ENCODE measurements at places on chromosomes 4 and X. TPM values are rescaled to one million over a fixed set of nuclear protein-coding genes. Genes with fewer than 3 reads are reported as not detected.

- DNase-seq, result no peak
Observed at GRCh38 chr4:81204571-81204970, 10.5 kb downstream of the PRKG2 start.

DNA sequence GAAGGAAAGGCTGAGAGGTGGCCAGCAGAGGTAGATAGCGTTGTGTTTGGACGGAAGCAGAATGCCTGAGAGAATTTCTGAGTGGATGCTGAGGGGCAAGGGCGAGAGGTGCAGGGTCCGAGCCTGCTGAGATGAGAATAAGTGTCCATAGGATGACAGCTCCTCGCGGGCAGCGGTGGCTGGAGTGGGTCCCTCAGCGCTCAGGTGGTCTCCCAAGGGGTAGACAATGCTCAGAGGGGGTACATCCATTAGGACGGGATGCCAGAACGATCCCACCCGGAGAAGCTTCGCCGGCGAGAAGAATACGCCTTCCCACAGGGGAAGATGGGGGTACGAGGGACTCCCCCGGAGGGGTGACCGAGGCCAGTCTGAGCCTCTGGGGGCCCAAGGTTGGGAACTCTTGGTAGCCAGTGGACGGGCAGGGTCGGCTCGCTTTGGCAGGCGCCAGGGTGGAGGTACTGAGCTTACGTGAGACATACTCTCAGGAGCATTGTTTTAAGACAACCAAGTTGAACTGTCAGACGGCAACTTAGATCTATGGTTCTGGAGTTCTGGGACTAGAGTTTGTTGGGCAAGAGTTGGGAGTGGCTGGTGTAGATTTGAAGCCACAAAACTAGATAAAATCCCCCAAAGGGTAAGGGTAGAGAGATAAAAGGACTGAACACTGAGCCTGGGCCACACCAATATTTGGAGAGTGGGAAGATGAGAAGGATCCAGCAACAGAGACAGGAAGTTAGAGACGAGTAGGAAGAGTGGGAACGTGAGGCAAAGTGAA, 15.8 kb downstream of the BRCC3 start:
- DNase-seq, result no peak

DNA sequence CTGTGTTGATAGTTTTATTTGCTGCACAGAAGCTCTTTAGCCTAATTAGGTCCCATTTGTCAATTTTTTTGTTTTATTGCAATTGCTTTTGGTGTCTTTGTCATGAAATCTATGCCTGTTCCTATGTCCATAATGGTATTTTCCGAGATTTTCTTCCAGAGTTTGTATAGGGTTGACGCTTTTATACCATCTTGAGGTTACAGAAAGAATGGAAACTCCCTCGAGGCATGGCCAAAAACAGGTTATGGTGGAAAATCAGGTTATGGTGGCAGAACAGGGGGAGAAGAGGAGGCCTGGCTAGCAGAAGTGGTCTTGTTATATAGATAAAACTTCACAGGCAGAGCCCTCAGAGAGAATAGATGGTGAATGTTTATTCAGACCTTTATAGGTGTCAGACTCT, 21.6 kb downstream of the OPHN1 start:
- DNase-seq, result no peak

DNA sequence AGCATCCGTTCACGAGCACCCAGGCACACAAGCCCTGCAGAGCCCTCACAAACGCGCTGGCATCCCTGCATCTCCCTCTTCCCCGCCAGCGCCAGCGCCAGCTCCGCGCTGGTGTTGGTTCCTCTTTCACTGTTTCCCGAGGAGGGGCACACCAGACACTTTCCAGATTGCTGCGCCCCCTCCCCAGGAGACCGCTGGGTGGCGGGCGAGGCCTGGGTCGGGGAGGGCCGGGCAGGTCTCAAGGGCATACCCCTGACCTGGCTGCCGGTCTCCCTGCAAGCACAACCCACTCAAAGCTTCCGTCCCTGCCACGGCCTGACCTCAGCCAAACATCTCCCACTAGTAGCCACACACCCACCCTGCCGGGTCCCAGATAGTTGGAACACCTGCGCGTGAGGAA, 2.2 kb upstream of the NKX1-1 start:
- peak; percentile 38 for DNase-seq

GRCh38 chrX:2299871-2300270, 200.9 kb downstream of the DHRSX start:
- no peak for DNase-seq

GRCh38 chr4:89506866-89507491, 199.4 kb upstream of the GPRIN3 start:
- DNase-seq, result no peak

DNA sequence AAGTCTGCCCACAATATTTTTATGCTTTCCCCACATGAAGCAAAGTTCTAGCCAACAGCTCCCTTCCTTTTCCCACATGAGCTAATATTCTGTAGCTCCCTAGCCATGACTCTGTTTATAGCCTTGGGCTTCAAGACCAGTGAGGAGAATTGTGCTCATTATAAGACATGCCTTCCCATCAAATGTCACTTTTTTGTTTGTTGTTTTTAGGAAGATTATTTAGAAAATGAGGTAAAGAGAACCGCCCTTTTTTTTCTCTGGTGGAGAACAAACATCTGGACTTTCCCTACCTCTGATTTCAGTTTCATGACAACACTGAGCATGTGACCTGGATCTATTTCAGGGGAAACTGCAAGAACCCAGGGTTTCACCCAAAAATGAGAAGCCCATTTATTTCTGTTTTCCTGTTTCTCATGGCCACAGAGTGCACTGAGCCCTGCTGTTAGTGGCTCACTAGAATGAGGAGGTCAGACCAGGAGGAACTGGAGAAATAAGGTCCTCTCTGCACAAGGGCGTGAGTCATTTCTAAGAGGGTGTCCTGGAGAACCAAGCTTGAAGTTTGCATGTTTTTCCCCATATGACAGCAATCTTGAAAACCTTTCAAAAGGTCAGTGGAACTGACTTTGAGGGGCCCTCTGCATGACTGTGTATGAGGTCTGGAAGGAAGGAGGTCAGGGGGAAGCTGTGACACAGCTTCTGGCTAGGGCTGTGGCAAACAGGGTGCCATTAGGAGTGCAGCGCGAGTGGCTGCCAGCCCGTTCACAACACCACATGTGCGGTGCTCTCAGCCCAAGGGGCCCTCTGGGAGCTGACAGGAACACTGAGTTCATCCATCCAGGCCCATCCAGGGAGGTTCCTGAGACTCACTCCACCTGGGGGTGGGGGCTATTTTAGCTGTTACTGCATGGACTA, 55.2 kb downstream of the CHST7 start:
- DNase-seq, result no peak

DNA sequence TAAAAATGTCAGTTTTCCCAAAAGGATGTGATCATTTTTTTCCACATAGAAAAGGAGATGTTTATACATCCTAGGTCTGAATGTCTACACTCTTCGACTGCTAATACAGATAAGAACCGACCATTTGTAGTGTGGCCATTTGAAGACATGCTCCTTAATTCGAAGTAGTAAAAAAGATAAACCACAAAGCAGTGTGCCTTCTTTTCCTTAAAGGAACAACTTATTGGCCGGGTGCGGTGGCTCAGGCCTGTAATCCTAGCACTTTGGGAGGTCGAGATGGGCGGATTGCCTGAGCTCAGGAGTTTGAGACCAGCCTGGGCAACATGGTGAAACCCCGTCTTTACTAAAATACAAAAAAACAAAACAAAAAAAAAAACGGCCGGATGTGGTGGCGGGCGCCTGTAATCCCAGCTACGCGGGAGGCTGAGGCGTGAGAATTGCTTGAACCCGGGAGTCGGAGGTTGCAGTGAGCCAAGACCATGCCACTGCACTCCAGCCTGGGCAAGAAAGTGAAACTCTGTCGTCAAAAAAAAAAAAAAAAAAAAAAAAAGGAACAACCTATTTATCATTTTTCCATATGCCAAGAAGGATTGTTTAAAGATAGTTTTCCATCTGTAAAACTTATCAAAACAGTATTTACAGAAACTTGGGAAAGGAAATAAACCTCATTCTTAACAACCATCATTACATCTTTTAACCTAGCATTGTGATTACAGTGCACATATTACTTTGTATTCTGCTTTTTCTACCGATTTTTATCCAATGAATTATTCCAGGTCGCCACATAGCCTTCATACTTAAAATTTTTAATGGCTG, 2.6 kb downstream of the INTS6L start:
- no peak for DNase-seq

- DNase-seq, result no peak
Observed at GRCh38 chrX:10501611-10502010, 118.8 kb downstream of the MID1 start.

GRCh38 chrX:12685541-12685940, 105.7 kb upstream of the PRPS2 start:
- no peak for DNase-seq

GRCh38 chrX:38262715-38263620, 42.3 kb upstream of the SRPX start:
- no peak for DNase-seq

DNA sequence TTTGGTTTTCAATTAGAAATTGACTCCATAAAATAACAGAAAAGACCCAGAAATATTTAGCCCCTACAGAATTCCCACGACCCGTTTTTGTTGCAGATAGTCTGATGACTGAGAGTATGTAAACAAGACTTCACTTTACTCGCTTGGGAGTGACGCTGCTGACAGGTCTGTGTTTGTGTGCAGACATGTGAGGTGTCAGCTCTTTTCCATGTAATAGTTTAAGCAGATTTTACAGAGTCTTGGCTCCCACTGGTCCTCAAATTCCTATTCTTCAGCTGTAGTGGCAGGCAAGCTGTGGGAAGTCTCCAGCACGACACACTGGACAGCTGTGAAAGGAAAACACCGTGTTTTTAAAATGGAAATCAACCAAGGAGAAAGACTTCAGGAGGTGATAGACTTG, 455.7 kb downstream of the GABRG1 start:
- no peak for DNase-seq

GRCh38 chr4:54004463-54004862, 59.9 kb downstream of the CHIC2 start:
- DNase-seq, result no peak

- no peak for DNase-seq
Observed at GRCh38 chr4:176258135-176258534, 10.9 kb downstream of the ASB5 start.

- DNase-seq, result no peak
Observed at GRCh38 chrX:38891641-38892413, 90.6 kb downstream of the MID1IP1 start.

DNA sequence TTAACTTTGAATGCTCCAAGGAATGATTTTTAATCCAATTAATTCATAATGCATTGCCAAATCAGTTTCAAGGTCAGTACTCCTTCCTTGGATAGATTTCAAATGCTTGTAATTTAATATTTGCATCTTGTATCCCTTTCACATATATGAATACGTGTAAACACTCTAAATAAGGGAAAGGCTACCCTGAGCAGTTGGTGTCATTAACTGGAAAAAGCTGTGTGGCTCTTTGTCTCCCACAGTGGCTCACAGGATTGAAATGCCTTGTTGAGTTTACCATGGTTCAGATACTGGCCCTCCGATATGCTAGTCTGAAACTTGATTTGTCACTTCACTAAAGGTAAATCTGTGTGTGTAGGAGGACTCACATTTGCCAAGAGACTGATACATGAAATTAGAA, 16.7 kb upstream of the ACOT9 start:
- DNase-seq, result no peak

DNA sequence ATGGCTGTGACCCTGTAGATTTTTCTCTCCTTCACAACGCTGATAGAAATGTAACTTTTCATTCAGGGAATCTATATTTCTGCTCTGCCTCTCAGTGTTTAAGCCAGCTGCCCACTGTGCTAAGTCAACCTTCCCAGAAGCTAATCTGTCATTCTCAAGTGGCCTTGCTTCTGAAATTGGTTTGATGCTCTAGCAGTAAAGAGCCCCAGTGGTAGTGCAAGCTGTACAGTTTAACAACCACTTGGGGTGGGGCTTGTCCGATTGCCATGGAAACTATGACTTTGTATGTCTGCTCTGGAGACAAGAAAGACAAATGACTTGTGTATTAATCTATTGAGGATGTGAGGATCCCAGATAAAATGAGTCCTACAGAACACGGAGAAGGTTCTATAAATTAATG, 620.9 kb upstream of the GALNT7 start:
- no peak for DNase-seq

DNA sequence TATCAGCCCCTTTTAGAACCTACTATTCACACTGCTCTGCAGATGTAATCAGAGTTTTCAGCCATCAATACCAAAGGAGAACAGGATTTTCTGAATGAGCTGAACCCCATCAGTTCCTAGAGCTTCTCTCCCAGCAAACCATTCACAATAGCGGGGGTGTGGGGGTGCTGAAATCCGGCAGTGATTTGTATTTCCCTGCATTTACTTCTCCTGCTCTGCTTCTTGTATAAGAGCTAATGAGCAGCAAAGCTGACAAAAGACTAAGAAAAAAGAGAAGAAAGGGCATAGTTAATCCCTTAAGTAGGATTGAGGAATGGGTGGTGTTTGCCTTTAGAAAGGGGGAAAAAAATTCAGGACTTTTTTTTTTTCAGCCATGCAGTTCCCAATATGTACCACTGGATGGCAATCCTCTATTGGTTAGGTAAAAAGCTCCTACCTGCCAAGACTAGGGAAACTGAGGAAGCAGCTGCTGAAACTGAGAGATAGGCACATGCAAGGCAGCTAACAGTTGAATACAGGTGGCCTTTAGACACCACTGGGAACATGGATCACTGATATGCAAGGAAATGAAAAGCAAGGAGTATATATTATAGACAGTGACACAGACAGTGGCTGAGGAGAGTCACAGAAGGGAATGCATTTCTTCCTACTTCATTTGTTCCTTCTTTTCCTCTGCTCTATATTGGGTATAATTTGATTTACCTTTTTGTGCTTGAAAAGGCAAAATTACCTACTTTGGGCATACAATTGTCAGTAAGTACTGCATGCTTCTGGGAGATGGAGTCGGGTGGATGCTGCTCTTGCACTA, 217.9 kb downstream of the HS6ST2 start:
- no peak for DNase-seq

DNA sequence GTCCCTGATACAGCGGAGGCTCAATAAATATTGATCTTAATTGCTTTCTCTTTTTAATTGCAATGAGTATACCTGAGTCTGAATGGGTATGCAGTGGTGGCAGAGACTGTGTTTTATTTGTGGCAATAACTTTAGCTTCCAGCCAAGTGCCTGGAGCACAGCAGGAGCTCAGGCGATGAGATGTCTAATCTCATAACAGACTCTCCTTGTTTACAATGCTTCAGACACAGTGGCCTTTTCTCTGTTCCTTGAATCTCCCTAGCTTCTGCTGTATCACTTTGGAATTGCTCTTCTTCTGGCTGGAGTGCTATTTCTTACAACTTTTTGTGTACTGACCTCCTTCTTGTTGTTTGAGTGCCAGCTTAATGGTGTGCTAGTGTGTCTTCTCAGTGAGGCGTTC, 91.5 kb upstream of the UNC5C start:
- no peak for DNase-seq

GRCh38 chrX:24371391-24371972, 11.0 kb downstream of the SUPT20HL1 start:
- DNase-seq, result peak; percentile 84

- DNase-seq, result no peak
Observed at GRCh38 chrX:47658301-47658683, 688 bp downstream of the UXT start.

The NSDHL gene
- 13.2 TPM for total RNA-seq

The HMGB3 gene
- 77.6 TPM for total RNA-seq

The CTAG1B gene
- total RNA-seq, result not detected

The RASL11B gene
- 0.54 TPM for total RNA-seq

The PLXNA3 gene
- total RNA-seq, result 54.6 TPM

The CC2D2A gene
- total RNA-seq, result 8.4 TPM

The DCLK2 gene
- total RNA-seq, result 3.9 TPM

The ASB5 gene
- total RNA-seq, result not detected

The TSC22D3 gene
- 313 TPM for total RNA-seq
